Activated CD4-positive, alpha-beta T cell treated with anti-CD3 and anti-CD28 coated beads, Interleukin-2, Interleukin-4, amounts not matched to agents 100 ng/mL and 50 ng/mL, durations not matched to agents 16 hours and 8 hours (primary cell): ENCODE measurements at places on chromosomes 13 and 19.

GRCh38 chr19:4988770-4989251 lies 19.9 kb downstream of the KDM4B start:
- DNase-seq, result no peak

- no peak for DNase-seq
Measured at GRCh38 chr19:3451451-3451866, 28.9 kb downstream of the SMIM24 start.

DNA sequence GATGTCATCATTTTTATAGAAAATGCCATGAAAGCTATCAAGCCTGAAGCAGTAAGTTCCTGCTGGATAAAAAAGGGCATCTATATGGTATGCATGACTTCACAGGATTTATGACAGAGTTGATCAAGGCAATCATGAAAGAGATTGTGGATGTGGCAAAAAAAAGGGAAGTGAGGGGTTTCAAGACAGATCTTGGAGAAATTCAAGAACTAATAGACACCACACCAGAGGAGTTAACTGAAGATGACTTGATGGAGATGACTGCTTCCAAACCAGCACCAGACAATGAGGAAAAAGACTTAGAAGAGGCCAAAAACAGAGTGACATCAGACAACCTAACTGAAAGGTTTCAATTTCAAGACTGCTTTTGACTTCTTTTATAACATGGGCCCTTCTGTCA lies 691.1 kb upstream of the SLC10A2 start:
- no peak for DNase-seq

DNA sequence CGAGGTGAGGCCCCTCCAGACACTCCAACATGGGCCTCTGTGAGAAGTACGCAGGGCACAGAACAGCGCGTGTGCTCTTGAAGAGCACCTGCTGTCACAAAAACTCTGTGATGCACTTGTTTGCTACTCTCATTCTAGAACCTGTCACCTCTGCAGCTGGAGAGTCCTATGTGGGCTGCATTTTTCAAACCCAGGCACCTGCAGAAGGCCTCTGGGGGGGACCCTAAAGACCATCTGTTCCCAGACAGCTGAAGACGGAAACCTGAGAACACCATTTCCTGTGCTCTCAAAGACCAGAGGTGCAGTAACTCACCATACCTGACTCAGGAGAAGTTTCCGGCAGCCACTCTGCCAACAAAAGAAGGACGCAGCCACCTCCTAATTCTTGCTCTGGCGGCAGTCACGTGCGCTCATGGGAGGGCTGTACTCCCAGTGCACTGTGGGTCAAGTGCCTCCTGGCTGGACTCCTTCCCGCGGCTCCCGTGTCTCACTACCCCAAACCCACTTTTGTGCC lies 28.1 kb downstream of the RANBP3 start:
- DNase-seq, result peak; percentile 42

DNA sequence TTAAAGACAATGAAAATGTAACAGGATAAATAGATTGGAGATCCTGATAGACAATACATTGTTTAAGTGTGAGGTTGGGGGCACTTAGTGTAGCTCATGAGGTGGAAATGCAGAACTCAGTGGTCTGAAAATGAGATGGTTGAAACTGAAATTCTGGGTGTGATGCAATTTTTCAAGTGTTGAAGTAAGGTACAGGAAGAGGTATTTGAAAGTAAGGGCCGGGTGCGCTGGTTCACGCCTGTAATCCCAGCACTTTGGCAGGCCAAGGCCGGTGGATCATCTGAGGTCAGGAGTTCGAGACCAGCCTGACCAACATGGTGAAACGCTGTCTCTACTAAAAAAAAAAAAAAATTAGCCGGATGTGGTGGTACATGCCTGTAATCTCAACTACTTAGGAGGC lies 113.0 kb downstream of the UFM1 start:
- no peak for DNase-seq
